ENCODE measurements at places on chromosomes 5 and 9.

DNA sequence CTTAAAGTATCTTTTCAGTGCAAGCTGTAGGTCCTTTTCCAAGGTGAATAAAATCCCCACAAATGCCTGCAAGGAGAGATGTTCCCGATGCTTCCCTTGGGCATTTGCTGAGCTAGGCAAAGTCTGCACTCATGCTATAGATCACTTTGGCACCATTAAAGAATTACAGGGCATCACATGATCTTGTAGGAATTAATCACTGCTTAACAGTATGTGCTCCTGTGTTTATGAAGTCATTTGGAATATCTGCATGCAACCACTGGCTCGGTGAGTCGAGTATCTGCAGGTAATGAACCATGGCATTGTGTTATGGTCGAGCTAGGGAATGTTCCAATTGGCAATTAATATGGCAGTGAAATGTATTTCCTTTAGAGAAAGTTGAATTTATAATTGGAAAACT is 615.1 kb downstream of the TLE1 start:
- no peak for DNase-seq

GRCh38 chr9:266228-266627 is 51.6 kb downstream of the DOCK8 start:
- DNase-seq, result no peak

GRCh38 chr5:54834121-54834842 is 151.1 kb downstream of the ESM1 start:
- no peak for DNase-seq

GRCh38 chr9:4295160-4295559 is 4.7 kb downstream of the GLIS3 start:
- no peak for DNase-seq

DNA sequence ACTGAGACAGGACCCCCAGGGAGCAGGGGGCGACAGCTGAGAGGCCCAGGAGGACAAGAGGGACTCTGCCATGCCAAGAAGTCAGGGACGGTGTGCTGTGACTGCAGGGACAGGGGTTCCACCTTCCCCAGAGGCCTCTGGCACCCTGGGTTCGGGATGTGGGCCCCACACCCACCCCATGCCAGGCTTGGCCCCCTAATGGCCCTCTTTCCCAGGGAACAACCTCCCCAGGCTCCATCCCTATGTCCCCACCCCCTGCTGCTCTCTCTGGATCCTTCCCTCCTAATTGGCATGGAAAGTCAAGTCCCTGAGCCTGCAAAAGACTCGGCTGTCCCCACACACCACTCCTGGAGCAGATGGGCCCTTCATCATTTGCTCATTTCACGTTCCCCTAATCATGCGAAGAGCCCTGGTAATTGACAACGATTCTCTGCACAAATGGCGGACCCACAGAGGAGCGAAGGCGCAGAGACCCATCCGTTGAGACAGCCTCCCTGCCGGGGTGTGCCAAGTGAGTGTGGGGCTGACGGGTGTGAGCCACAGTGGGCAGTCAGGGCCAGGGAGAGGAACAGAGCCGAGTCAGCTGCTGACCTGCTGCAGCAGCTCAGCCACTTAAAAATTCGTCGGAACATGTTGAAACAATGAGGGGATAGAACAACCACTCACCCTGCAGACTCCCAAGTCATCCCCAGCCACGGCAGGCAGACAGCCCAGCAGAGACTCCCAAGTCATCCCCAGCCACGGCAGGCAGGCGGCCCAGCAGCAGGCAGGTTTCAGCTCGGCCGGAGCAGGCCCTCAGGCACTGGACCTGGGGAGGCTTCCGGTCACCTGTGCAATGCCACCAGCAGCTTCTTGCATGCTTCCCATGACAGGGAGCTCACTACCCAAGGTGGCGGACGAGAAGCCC is 109.0 kb downstream of the VAV2 start:
- no peak for DNase-seq

DNA sequence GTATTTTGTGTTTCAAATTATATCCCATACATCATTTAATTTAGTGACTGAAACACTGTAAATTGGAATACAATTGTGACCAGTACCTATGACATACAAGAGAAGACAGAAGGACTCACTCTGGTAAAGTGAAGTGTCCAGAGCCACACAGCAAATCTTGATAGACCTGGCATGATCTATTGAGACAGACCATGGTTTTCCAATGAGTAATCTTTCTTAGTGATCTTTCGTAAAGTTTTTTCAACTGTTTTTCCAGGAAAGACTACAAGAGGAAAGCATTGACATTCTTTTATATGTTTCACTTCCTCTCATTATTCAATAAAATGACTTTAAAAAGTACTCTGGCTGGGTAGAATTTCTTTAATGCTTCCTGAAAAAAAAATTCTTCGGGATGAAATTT is 43.3 kb upstream of the ALDH1A1 start:
- DNase-seq, result no peak

- DNase-seq, result no peak
These were observed 36.7 kb downstream of the ANKH start for GRCh38 chr5:14834584-14835550.

DNA sequence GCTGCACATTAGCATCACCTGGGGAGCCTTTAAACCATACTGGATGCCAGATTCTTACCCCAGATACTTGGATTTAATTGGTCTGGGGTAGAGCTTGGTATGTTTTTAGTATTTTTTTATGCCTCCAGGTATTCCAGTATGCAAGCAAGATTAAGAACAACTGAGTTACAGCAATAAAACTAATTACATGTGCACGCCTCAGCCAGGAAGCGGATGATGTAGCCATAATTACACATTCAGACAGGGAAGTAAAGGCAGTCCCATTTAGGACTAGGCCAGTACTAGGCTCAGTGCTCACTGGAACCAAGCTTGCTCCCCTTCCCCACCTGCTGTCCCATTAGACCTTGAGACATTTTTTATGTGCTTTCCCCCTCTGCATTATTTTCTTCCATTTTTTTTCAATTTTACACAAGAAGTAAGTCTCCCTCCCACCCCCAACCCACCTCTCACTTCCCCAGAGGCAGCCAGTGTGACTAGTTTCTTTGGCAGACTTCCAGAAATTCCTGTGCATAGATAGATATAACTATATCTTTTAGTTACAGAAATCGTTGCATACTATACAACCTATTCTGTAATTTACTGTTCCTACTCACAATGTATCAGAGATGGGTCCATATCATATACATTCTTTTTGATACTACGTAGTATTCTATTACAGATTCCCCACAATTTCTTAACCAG is 7.1 kb upstream of the GNAQ start:
- no peak for DNase-seq

DNA sequence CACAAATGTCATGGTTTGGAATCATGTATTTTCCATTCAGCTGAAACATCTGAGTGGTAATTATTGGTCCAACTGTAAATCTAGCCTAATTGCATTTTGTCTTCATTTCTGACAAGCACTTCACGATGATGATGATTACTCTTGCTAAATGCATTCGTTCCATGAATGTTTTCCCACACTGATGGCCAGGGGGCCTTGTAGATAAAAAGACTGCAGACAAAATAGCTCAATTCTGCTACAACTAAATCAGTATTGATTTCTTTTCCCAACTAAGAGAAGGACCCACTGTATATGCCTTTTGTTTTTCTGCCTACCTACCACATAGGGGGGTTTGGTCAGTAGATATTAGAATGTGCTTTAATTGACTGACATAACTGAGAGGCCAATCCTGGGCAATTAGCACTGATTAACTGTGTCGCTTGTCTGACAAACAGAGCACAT is 1351.3 kb upstream of the NUDT12 start:
- DNase-seq, result no peak

GRCh38 chr9:34991607-34992375 is 2.2 kb downstream of the DNAJB5 start:
- no peak for DNase-seq

DNA sequence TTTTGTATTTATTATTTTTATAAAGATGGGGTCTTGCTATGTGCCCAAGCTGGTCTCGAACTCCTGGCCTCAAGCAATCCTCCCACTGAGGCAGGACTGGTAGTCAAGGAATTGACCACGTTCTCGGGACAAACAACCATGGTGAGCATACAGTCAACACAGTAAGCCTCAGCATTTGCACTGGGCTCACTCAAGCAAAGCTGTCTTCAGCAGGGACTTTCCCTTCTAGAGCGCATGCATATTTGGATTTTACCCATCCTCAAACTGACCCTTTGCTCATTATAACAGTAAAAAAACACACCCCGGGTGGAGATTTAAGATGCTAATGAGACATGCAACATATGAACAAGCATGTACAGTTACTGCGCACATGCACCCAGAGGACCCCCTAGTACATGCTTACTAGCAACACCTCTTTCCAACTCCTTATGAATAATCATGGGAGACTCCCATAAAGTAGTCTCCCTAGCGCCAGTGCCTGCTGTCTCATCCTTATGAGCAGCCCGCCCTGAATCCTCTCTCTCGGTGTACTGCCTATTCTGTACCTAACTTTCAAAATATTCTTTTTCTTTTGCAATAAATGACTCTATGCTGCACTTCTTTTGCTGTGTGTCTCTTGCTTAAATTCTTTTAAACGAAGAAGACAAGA is 41.5 kb downstream of the C5orf22 start:
- no peak for DNase-seq

DNA sequence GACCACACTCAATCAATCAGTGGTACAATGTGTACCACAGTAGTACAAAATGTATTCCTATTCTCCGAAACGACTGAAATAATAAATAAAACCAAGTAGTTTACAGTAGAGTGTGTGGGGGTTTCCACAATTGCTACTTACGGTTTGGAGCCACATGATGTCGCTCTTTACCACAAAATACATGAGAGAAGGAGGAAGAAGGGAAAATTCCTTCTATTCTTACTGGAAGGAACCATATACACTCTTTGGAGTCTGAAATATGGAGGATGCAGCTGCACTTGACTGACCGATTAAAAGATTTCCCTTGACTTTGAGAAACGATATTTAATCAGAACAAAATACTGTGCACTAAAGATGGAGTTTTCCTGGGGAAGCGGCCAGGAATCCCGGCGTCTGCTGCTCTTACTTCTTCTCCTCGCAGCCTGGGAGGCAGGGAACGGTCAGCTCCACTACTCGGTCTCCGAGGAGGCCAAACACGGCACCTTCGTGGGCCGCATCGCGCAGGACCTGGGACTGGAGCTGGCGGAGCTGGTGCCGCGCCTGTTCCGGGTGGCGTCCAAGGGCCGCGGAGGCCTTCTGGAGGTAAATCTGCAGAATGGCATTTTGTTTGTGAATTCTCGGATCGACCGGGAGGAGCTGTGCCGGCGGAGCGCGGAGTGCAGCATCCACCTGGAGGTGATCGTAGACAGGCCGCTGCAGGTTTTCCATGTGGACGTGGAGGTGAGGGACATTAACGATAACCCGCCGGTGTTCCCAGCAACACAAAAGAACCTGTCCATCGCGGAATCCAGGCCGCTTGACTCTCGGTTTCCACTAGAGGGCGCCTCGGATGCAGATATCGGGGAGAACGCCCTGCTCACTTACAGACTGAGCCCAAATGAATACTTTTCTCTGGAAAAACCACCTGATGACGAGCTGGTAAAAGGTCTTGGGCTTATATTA is at the start of gene PCDHA4:
PCDHA4 (plus strand) TSS at position 235 of the 942 bp plus-strand sequence.
- DNase-seq, result no peak

GRCh38 chr5:158115468-158115867 is 256.5 kb upstream of the CLINT1 start:
- no peak for DNase-seq

- no peak for DNase-seq
These were observed 29.5 kb downstream of the SLC46A2 start for GRCh38 chr9:112861155-112861554.

DNA sequence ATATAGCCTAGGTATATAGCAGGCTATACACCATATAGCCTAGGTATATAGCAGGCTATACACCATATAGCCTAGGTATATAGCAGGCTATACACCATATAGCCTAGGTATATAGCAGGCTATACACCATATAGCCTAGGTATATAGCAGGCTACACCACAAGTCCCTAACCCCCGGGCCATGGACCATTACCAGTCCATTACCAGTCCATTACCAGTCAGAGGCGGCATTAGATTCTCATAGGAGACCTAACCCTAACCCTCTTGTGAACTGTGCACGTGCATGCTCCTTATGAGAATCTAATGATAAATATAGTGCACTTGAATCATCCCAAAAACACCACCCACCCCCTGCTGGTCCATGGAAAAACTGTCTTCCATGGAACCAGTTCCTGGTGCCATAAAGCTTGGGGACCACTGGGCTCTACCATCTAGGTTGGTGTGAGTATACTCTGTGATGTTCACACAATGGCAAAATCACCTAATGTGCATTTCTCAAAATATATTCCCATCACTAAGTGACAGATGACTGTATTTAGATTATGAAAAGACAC is 4.7 kb downstream of the PLIN2 start:
- no peak for DNase-seq

DNA sequence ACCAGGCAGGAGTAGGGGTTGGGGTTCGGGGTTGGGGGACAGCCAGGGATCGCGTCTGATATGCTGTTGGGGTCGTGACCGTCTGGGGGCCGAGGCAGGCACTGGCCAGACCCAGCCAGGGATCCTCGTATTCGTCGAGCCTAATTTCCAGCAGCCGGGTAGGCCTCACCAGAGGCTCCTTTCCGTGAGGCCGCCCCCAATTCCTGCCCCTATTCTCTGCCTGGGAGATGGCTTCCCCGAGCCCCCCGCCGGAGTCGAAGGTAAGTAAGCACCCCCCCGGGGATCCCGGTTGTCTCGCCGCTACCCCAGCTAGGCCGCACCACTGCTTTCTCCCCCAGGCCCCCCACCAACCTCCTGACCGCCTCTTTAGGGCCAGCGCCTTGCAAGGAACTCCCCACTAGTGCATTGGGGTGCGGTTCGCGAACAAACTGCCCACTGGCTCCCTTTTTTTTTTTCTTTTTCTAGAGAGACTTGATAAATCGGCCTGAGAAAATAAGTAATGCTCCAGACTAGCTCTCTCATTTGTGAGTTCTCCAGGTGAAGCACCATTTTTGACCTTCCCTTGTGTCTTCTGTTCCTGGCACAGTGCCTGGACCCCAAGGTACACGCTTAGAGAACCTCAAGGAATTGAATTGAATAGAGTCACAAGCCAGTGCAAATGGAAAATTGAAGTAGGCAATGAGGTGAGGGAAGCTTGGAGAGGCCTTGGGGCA is 435 bp downstream of the ZNF189 start:
- no peak for DNase-seq

GRCh38 chr5:6504677-6505415 is 56.2 kb downstream of the UBE2QL1 start:
- no peak for DNase-seq

DNA sequence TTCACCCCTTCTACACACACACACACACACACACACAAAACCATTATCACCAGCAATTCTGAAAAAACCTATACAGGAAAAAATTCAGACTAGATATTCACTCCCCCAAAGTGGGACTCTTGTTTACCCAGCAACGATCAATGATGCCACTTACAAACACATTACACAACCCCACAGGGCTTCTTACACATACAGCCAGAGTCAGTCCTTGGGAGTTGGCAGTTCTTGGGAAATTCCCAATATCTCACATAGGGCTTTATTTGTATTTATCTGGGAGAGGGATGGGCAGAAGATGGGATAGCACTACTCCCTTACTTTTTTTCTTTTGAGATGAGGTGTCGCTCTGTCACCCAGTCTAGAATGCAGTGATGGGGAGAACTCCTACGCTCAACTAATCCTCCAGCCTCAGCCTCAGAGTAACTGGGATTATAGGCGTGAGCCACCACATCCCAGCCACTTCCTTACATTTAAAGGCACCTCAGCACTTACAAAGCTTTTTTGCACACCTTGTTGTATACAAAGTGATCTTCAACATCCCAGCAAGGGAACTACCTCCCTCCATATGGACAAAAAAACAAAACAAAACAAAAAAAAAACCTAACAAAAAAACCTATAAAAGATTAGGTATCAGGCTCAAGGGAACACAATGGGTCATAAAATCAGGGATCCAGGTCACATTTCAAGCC is 168.4 kb downstream of the TSSK1B start:
- no peak for DNase-seq

GRCh38 chr9:88781628-88782391 is 209.5 kb upstream of the S1PR3 start:
- no peak for DNase-seq

All from CD4-positive, alpha-beta T cell treated with Interleukin-10 for 1 hour (primary cell).